ENCODE measurements at places on chromosomes 11 and 22.

GRCh38 chr22:38034278-38034882 lies 22.8 kb upstream of the PICK1 start:
- DNase-seq, result no peak

DNA sequence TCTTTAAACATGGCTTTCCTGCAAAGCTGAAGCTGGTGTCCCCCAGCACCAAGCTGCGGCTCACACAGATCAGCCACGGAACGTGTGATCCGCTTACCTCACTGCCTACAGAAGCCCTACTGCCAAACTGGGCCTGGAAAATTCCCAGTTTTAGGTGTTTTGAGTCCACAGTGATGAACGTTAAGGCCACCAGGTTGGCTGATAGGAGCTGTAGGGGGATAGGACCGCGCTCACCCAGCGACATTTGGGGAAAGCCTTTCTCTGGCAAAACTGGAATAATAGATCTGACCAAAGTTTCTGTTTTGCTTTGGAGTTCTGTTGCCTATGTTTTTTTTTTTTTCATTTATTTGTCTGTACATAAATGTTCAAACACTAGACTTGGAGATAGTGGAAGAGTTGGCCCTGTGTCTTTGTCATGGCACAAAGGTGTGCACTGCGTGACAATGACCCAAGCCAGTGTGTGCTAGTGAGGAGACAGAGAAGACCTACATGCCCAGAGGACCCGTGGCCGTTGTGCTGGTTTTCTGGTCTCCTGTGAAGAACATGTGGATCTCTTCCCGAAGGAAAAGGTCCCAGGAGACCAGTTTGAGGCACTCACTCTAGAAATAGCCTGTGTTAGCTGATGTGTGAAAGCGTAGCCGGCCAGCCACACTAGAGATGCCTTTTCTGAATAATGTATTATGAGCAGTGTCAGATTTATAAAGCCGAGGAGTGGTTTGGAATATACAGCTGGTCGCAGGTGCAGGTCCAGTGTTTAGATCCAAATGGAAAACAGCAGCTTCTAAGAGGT lies 15.0 kb downstream of the ASPHD2 start:
- no peak for DNase-seq

GRCh38 chr11:19181531-19182261 lies 20.1 kb downstream of the CSRP3 start:
- DNase-seq, result no peak

- DNase-seq, result no peak
Measured at GRCh38 chr22:37679670-37680069, 4.2 kb downstream of the LGALS1 start.

All from NCI-H446 (cell line).